Stimulated activated CD8-positive, alpha-beta memory T cell treated with anti-CD3 and anti-CD28 coated beads, Interleukin-2, amount 100 ng/mL, for 48 hours (primary cell): ENCODE measurements at places on chromosomes 11 and 22.

DNA sequence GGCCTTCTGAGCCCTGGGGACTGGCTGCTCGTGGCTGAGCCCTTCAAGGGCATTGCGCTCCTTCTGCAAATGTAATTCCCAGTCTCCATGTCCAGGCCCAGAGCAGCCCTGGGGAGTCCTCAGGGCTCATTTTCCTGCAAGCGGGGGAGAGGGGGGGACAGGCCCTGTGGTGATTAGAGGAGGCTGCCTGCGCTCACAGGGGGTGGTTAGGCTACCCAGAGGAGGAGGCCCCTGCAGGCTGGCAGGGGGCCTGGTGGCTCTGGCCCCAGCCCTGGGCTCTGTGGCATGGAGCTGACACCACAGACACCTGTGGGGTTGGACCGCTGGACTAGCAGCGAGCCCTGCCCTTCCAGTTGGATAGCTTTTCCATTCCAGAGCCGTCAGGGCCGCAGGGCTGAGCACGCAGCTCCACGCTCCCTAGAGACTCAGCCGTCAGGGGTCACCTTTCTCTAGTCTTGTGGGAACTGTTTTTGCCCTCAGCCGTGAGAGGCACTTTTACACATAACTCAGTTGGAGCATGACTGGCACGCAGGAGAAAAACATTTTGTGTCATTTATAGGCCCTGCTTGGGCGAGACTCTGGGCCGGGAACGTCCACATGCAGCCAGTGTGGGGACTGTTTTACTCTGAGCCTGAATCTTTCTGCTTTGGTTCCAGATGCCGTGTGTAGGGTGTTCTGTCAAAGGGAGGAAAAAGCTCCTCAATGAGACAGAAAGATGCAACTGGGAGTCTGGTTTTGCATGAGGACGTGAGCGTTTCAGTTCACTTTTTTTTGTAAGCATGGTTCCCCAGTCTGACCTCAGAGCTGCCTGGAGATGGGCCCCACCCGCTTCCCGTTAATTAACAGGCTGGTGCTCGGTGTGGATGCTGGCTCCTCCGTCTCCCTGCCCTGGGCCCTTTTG is 58.1 kb downstream of the LRP5 start:
- no peak for DNase-seq

GRCh38 chr11:121613724-121614123 is 161.0 kb upstream of the SORL1-AS1 start:
- no peak for DNase-seq

GRCh38 chr22:23695571-23696325 is 4.9 kb downstream of the RGL4 start:
- no peak for DNase-seq

GRCh38 chr22:46636221-46637002 is 16.2 kb downstream of the GRAMD4 start:
- DNase-seq = no peak

DNA sequence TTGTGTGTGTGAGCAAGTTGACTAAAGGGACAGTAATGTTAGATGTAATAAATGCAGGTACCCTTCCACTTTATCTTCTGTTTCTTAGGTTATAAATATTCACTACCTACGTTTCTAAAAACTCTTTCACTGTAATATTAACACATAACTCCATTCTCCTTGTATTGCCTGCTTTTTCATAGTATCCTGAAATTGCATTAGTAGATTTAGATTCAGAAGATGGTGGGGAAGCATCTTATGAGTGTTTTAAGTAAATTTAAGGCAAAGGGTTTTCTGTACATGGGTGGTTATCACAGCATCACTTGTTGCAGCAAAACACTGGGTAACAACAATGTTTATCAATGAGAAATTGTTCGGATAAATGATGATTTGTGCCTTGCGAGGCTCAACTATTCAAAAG is 115.2 kb upstream of the VPREB1 start:
- DNase-seq = no peak

DNA sequence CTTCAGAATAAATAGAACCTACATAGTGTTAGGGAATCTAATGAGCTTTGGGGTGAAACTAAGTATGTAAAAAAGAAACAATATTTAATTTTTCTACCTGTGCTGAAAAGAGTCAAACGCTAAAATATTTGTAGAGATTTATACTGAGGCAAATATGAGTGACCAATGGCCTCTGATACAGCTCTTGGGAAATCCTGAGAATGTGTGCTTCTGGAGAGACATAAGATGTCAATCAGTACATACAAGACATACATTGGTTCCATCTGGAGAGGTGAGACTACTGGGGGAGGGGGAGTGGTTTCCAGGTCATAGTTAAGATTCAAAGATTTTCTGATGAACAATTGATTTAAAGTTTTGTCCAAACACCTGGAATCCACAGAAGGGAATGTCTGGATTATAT is 970 bp downstream of the ASRGL1 start:
- DNase-seq = no peak

DNA sequence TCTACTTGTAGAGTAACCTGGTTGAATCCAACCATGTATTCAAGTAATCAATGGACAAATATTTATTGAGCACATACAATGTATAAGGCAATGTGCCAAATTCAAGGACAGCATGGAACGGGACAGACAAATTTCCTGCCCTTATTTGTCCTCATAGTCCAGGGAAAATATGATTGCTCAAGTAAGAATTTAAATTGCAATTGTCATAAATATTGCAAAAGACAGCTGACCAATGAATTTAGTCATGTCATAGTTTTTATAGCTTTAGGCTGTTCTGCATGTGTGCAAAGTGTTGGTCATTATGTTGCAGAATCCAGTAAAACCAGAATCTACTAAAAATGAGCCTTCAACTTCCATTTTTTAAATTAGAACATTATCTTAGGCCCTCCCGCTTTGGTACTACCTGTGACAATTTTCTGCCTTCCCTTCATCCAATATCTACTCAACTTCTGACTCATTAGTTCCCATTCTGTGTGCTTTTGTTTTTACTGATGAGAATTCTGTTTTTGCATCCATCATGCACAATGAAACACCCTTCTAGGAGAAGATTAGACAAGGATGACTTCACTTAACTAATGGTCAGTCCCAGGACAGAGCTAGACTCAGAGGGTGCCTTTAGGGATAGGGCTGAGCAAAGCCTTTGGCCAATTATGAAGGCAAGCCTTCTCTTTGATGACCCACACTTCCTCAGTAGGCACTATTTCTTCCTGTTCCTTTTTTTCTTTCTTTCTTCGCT is 45.8 kb upstream of the FIBIN start:
- DNase-seq = no peak

GRCh38 chr11:73493956-73494598 is 103.8 kb downstream of the FAM168A start:
- no peak for DNase-seq

- no peak for DNase-seq
Observed at GRCh38 chr11:107707215-107707671, 4.6 kb downstream of the SLN start.

DNA sequence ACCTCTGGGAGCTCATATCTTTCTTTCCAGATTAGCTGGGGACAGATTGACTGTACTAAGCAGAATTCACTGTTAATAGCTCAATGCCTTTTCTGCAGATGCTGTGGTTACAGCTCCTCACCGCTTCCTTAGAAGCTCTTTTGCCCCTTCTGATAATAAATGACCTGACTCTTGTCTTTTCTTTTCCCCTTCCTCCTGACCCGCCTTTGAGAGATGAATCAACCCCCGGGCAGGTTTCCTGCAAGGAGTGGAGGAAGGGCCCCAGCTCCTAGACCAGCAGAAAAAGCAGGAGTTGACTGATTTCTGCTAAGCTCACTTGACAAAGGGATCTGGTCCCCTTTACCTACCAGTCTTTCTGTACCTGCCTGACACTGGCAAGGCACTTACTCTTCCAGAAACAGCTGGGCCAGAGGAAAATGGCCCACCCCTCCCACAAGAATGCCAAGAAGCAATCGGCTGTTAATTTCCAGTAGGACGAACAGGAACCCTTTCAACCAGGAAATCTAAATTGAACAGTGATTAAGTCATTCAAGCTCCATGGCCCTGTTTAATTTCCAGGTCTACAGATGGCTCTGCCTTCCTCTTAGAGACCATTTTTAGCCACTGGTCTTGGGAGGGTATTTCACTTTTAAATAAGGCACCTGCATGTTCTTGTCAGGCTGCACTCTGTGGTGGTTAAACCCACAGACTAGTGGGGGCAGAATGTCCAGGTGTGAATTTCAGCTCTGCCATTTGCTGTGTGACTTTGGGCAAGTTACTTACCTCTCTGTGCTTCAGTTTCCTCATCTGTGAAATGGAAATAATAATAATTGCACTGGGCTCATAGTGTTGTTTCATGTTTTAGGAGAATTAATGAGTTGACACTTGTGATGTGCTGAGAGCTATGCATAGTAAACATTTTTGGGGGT is 67.5 kb downstream of the PRR5L start:
- no peak for DNase-seq

DNA sequence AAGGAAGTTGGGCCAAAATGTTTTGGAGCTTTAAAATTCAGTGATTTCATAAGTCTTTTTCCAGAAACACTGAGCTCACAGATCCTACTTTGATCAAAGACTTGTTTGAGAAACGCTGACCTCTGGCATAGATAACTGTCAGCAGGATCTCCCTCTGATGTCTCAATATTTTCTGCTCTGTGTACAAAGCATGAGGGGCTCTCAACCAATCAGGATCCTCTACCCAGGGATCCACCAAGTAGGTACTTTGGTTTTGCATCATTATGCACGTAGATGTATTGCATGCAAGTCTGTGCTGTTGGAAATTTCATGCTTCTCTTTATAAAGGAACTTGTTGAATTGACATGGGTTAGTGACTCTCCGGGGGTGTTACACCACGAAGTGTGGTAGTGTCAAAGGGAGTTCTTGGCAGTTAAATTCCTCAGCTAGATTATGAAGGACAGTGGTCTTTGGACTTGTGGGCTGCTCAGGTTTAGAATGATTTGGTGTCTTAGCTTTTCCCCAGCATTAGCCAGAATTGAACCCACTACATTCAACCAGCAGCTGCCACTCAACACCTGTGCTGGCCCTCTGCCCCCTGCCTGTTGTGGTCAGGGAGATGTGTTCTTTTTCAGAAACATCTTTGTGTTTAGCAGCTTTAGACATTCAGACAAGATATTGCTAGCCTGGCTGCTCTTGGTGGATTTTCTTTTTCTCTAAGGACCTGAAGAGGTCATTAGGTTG is 1.7 kb upstream of the DIXDC1 start:
- DNase-seq = no peak
